ENCODE measurements at places on chromosomes 2 and 18.

DNA sequence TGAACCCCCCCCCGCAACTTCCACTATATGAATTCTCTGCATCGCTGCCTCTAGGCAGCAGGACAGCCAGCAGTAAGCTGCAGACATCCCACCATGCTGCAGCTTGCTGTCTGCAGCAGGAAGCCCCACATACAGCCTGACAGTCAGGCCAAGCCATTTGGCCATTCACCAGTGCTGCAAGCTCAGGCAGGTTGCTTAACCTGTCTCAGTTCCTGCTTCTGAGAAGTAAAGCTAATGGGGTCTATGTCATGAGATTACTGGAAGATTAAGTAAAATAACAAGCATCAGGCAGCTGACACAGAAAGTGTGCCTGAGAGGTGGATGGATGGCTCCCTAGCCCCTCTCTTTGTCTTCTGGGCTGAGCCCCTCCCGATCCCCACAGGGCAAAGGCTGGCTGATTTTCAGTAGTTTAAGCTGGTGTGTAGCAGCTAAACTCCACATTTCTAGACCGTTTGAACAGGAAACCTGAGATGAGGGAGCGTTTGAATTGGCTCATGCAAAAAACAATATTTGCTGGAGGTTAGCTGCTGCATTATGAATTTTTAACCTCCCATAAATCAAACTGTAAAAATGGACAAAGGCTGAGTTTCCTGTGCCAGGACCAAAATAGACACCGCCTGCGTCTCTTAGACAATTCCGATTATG lies 193.8 kb upstream of the ARL4C start:
- no peak for DNase-seq

GRCh38 chr18:57915865-57916582 lies 112.9 kb upstream of the ATP8B1 start:
- no peak for DNase-seq

GRCh38 chr18:22504251-22505030 lies 86.7 kb upstream of the CTAGE1 start:
- DNase-seq, result no peak

DNA sequence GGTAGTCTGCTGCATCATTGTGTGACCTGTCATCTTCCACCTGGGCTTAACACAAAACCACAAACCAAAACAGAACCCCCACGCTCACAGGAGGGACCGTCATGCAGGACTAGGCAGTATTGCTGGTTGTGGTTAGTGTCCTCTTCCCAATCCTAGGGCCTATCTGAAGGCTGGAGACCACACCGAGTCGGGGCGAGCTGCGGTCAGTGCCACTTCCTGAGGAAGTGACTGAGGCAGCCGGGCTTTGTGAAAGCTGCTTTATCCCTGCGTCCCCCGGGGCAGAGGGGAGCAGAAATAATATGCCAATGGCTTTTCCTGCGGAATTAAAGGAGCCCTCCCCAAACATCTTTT lies 22.9 kb downstream of the ZNF532 start:
- DNase-seq, result peak; percentile 78

DNA sequence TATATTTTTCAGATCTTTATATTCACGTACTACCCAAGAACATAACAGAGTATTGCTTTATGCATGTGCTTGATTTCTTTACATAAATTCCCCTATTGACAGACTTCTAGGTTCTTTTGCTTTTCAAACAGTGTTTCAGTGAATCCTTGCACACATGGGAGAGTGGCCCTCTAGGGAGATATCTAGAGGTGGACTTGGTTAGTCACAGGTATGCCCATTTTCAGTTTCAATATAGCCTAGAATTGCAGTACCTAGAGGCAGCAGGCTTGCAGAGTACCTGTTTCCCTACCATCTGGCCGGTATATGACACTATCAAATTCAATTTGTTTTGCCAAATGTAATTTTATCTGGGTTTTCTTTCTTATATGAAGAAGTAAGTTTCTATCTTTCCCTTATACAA lies 36.8 kb downstream of the EML6 start:
- no peak for DNase-seq

DNA sequence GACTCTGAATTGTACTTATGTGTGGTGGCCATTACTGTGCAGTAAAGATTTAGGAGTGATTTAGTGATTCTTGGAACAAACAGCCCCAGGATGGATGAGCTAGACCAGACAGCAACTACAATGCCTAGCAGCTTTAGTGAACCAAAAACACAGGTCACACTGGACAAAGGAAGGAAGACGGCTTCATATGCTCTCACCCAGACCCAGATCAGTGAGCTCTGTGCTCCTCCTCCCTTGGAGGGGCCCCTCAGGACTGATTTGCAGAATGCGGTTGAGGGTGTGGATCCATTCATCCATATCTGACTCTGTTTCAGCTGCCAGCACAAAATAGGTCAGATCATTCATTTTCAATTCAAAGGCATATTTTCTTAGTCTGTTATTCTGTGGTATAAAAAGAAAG lies 159.7 kb upstream of the CCDC195 start:
- DNase-seq, result no peak

GRCh38 chr2:139196754-139197153 lies 416.6 kb upstream of the NXPH2 start:
- DNase-seq, result no peak

GRCh38 chr18:2908946-2909335 lies 62.1 kb downstream of the EMILIN2 start:
- DNase-seq, result no peak

DNA sequence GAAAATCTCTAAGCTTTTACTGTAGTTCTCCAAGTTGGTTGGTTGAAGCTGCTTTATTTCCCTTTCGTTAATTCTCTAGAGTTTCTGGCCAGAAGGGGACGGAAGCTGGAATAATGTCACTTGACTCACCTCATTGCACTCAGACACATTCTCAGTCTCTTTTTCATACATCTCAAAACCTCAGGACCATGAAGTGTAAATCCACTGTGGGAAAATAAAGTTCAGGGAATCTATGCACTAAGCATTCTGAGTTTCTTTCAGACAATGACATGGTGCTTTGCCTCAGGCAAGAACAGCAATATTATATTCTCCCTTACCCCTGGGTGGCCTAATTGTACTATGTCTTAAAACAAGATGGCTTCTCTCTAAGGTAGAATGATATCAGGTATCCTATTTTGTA lies 167.8 kb downstream of the PRPF40A start:
- DNase-seq, result no peak

- DNase-seq, result no peak
These were observed 79.0 kb downstream of the HDAC4 start for GRCh38 chr2:239321596-239322415.

DNA sequence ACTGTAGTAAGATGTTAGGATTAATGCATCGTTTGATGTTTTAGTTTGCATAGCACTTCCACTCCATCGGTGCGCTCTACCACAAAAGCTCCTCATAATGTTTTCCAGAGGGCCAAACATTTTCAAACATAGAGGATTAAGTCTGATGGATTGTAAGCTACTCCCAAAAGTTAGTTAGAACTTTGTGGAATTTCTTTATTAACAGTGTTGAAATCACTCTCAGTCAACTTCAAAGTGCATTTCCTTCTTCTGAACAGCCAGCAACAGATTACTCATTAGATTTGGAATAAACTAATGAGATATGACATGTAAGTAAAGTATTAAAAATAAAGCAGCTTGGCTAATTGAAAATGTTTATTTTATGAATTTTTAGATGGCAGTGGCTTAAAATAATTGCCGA lies 30.1 kb upstream of the CTAGE1 start:
- DNase-seq, result no peak

DNA sequence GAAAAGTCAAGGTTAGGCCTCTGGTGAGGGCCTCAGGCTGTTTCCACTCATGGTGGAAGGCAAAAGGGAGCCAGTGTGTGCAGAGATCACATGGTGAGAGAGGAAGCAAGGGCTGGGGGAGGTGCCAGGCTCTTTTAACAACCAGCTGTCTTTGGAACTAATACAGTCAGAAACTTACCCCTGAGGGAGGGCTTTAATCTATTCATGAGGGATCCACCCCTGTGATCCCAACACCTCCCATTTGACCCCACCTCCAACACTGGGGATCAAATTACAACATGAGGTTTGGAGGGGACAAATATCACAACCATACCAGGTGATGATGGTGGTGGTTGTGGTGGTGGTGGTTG lies 10.9 kb downstream of the POLI start:
- DNase-seq, result no peak

DNA sequence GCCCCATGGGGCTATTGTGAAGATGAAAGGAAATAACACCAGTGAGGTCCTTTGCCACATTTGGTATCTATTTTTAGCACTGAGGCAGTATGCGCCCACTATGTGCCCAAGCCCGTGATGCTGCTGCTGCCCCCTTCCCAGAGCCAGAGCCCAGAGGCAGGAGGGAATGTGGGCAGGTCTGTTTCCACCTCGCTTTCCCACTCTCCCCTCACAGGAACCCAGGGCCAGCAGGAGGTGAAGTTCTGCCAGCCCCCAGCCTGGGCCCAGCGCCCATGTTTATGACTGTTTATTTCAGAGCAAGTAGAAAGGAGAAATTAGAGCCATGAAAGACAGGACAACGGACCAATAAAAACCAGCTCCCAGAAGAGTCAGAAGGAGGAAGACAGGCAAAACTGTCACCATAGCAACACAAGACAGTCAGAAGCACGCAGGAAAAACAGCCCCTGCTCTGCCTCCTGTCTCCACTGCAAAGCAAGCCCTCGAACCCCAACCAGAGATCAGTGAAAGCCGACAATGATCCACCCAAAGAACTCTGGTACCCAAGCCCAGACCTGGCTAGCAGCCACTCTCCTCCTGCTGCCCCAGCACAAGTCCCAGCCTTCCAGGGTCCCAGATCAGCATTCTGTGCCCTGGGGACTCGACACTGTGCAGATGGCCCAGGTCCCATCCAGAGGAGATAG lies 1.4 kb downstream of the CYRIA start:
- DNase-seq, result peak; percentile 80

GRCh38 chr2:18412980-18413675 lies 147.3 kb downstream of the RDH14 start:
- DNase-seq, result no peak

DNA sequence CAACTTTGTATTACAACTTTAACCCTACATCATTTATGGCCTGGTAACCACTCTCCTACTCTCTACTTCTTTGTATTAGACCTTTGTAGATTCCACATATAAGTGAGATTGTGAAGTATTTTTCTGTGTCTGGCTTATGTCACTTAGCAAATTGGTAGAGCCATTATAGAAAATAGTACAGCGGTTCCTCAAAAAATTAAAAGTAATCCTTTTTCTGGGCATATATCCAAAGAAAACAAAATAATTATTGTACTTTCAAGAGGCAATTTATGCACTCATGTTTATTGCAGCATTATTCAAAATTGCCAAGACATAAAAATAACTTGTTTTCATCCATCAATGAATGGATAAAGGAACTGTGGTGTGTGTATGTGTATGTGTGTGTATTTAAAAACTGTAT lies 537.5 kb upstream of the FSIP2 start:
- no peak for DNase-seq

GRCh38 chr18:79866889-79867574 lies 69.3 kb downstream of the KCNG2 start:
- DNase-seq, result no peak

GRCh38 chr18:32271672-32272208 lies 81.9 kb downstream of the MEP1B start:
- peak; percentile 6 for DNase-seq

- DNase-seq, result no peak
These were observed 33.7 kb downstream of the SOX11 start for GRCh38 chr2:5725794-5726463.

DNA sequence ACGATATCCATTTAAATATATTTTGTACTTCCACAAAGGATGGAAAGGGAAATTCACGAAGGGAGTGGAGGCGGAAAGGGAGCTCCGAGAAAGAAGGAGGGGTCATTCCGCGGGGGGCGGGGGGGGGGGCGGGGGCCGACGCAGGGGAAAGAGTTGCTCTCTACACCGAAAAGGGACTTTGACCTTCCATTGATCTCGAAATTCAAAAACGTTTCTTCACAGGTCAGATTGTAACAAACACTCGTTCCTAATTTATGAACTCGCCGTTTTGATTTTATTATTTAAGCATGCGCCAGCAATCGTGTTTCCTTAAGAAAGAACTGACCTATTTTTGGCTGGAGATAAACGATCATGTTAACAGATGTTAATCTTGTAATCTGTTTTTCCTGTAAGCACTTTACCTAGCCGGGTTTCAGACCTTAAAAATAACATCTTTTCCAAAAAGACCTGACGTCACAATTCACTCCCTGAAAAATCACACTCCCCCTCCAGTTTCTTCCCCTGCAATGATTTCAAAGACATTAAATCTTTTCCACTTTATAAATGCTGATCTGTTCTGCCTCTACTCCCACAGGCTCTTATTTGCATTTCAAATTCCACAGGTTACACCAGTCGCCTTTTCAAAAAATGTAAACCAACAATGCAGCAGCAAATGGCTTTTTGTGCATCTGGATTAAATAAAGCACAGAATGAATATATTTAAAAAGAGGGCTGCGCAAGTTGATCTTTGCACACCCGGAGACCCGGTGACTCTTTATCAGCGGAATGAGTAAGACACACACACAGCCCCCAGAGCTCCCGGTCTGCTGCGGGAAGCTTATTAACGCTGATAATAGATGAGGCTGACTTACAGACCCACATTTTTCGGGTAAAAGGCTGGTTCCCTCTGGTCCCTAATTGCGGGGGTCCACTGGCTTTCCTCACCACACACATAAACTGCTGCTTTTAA lies 1.6 kb downstream of the ZNF516 start:
- peak; percentile 68 for DNase-seq

GRCh38 chr2:150486539-150487484 lies 655 bp downstream of the RND3 start:
- no peak for DNase-seq
